ENCODE measurements at places on chromosomes 16 and 17.

DNA sequence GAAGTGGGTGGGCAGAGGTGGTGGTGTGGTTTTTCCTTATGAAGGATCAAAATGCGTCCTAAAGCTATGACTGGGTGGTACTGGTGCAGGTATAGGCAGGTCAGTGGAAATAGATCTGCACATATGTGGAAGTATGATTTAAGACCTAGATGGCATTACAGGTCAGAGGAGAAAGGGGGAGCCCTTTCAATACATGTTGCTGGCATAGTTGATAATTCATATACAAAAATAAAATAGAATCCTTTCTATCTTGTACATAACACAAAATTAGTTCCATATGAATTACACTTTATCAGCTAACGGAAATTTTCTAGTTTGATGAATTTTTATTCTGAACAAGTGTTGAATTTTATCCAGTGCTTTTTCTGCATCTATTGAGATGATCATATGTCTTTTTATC, 20.8 kb upstream of the PIK3R5 start:
- DNase-seq, result no peak

DNA sequence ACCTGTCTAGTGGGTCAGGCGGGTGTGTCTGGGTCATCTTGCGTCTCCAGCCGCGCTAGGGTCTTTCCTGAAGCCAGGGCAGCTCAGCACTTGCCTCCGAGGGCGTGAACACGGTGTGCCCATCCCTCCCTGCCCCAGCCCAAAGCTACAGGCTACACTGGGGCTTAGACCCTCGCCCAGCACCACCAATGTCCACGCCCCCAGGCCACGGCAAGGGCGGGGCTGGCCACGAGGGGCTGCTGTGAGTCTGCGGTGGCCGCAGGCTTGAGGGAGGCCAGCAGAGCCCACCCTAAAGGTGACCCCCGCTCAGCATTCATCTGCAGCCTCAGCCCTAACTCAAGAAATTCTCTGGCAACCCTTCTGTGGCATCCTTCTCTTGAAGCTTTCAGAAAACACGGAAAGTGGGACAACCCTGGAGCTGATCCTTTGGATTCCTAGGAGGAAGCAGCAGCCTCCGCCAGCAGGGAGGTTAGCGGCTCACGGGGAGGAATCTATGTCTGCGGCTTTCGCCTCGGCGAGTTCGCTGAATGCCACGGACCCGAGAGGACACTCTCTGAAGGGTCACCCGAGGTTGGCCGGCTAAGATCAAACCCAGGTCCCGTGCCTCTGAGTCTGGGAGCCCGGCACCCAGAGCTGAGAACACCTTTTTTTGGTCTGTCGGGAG, 41.7 kb downstream of the TIMM22 start:
- no peak for DNase-seq

DNA sequence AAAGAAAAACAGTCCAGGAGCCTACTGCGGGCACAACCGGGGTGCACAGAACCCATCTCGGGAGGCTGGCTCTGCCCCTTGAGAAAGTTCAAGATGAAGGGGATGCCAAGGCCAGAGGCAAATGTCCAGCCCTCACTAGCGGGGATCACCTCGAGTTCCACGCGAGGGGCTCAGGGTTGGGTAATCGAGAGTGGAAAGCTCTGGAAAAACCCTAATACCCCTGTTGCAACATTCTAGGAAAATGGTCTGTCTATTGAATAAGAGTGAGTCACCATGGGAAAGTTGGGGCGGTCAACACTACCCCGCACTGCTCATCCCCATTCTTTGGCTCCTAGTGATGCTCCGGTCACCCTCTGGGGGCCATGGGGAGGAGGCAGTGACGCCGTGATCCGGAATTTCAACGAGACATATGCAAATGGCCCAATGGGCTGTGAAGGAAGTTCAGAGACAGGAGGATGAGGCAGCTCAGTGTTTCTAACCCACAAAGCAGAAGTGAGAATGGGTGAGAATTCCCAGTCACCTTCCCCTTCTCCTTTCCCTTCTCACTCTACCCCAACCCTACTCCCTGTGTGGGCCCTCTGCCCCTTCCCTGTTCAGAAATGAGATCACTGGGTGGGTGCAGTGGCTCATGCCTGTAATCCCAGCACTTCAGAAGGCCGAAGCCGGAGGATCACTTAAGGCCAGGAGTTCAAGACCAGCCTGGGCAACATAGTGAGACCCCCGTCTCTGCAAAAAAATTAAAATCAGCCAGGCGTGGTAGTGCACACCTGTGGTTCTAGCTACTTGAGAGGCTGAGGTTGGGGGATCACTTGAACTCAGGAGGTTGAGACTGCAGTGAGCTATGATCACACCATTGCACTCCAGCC, 22.4 kb downstream of the SOCS3 start:
- no peak for DNase-seq

DNA sequence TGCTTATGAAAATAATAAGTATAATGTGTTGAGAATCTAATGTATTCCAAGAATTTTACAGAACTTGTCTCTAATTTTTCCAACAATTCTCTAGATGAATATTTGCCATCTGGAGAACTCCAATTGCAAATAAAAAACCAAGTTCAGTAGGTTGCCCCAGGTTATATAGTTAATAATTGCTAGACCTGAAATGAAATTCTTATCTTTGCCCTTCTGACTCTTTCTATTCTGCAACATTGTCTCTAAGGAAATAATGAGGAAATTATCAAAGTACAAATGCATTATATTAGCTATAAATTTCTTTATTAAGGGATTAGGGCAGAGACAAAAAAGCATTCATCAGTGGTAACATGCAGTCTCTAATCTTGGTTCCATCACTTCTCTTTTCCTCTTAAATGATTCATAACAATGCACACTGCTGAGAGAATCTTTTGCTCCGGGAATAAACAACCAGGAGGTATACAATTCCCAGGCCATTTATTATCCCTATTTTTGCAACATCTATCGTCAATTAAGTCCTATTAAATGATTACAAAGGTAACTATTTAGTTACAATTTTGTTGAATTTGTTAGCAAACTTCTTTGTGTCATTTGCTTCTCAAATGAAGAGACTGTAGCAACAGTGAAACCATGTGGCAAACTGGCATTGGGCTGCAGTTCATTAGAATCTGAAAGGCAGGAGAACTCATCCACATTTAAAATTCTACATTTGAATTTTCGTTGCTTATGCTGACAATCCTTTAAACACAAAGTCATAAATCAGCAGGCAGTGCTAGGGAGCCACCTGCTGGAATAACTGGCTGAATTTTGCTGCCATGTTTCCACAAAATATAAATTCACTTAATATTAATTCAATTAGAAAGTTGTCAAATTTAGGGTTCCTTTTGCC, 349.6 kb downstream of the KIF2B start:
- no peak for DNase-seq

DNA sequence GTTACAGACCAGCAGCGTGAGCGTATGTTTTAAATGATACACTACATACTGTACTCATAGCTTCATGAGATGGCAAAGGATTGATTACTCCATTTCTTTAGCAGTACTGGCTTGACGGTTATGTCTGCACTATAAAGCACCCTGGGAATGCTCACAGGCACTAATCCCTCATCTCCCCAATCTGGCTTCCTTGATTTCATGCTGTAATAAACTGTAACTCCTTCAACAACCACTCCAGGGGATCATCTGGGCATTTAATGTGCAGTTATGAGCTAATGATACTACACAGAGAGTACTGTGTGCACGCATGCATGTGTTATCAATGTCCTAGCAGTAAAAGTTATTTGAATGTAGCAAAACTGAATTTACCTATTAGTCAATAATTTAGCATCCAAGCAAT, 20.2 kb downstream of the MEIOB start:
- DNase-seq, result no peak

DNA sequence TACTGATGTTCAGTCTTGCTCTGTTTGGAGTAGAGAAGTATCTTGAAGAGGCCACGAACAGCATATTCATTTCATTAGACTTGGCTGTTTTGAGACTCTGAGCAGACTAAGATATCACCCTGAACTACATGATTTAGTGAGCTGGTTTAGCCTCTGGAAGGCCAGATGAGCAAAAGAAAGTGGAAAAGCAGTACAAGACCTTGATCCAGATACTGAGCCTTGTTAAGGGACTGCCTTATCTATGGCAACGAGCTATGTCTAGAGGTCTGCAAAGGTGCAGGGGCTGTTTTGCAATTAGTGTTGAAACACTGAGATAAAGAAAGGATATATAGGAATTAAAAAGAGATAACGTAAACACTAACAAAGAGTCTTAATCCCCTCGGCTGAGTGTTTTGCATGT, 231.4 kb downstream of the IRX3 start:
- DNase-seq, result no peak

DNA sequence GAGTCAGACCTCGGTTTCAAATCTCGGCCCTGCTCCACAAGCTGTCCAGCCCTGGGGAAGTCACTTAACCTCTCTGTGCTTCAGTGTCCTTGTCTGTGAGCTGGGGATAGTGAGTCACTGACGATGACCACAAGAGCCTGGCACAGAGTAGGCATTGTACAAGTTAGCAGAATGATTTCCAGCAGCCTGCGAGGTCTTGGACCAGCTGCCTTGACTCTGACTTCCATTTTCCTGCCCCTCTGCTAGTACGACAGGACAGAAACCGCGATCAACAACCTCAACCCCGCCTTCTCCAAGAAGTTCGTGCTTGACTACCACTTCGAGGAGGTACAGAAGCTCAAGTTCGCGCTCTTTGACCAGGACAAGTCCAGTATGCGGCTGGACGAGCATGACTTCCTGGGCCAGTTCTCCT, 20.7 kb downstream of the CPNE2 start:
- no peak for DNase-seq

DNA sequence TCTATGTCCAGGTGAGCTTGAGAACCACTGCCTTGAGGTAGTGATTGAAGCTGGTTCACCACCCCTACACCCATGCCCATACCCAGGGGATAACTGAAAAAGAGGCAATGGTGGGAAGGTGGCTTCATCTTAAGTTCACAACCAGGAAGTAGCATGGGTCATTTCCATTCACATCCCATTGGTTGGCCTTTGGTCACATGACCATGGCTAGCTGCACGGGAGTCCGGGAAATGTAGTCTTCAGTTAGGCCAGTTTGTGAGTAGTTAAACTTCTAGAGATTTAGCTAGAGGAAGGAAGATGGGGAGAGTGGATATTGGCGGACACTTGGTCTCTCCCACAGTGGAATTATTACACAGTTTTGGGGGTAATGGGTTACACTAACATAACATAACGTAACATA, 92.9 kb downstream of the RGS9 start:
- no peak for DNase-seq

DNA sequence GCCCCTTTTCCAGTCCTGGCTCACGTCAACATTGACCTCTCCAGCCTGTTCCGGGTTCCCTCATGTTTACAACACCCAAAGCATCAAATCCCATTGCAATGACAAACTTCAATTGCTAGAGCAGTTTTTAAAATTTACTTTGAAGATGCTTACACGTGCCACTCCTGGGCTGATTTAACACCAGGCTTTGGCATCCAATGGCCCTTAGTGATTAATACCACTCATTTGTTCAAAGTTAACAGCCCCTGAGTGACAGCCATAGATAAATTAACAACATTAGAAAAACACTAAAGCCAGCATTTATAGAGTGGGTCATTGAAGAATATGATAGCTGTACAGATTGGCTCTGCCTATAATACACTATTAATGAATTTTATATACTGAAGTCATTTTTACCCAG, 135.1 kb downstream of the PMP22 start:
- DNase-seq, result no peak

DNA sequence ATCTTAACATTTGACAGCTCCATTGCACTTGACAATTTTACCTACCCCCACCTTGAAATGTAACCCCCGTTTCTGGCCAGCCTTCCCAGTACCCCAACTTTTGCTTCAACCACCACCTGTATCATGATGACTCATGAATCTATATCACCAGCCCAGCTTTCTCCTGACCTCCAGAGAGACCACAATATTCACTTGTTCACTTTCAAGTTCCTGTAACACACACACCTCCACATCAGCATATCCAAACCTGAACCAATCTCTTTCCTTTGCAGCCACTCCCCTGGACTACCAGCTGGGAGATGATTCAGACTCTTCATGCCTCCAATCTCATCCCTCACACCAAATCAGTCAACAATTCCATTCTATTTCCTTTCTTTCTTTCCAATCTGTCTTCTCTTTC, 8.0 kb downstream of the SMG6 start:
- DNase-seq, result no peak
